H7 (cell line): ENCODE measurements at places on chromosomes 16 and 17.
A peak's percentile ranks its signal among the peaks of the same experiment; 100 is the strongest.

DNA sequence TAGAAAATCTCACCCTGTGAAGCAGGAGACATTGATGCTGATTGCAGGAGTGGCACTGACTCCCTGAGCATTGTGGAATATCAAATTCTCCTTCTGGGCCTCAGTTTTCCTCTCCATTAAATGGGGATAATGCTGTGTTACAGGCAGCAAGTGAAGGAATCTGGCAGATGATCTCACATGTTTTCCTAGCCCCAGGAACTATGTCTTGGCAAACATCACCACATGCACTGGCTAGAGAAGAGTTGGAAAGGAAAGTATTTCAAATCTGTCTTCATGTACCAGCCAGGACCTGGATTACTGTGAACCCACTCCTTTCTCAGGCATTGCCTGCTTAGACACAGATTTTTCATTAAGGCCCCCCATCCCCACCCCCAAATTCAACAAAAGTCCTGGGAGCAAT, 13.6 kb upstream of the CCL8 start:
- no peak for DNase-seq

DNA sequence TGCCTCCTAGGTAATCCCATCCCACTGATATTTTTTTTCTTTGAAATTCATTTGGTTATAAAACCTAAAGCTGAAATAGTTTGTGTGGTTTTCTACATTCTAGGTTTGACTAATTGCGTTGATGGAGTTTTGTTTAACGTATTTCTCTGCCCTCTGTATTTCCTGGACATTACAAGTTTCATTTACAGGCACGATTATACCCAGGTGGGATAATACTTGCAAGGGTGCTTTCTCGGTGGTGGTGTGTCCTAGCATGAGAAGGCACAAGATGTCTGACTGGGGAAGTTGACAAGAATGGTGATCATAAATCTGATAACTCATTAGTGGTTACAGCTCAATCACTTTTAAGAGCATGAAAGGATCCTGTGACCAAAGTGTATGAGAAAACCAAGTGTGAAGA, 45.0 kb downstream of the DYNLRB2 start:
- DNase-seq: no peak

- DNase-seq: peak; percentile 77
Measured at GRCh38 chr17:73420897-73421296, 109.1 kb upstream of the CDC42EP4 start.

DNA sequence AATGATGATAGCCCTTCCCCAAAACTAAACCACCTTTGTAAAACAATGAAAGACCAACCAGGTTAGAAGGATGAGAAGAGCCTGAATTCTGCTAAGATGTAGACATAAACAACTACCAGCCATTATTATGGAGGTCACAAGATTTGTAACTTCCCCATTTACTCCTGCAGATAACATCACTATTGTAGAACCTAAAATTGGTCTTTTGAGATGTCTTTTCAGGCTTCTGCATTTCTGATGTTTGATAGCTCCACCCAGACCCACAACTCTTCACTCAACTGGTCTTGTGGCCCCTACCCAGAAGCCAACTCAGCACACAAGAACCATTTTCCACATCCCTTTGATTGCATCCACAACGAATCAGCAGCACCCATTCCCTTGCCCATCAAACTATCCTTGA, 100.8 kb downstream of the TMEM132E start:
- no peak for DNase-seq
